ENCODE measurements at places on chromosomes 12 and 14.

- peak; percentile 90 for DNase-seq
Observed at GRCh38 chr14:96574633-96575632, 72.8 kb downstream of the PAPOLA start.

- no peak for DNase-seq
Observed at GRCh38 chr14:69882915-69883314, 3.7 kb downstream of the SMOC1 start.

DNA sequence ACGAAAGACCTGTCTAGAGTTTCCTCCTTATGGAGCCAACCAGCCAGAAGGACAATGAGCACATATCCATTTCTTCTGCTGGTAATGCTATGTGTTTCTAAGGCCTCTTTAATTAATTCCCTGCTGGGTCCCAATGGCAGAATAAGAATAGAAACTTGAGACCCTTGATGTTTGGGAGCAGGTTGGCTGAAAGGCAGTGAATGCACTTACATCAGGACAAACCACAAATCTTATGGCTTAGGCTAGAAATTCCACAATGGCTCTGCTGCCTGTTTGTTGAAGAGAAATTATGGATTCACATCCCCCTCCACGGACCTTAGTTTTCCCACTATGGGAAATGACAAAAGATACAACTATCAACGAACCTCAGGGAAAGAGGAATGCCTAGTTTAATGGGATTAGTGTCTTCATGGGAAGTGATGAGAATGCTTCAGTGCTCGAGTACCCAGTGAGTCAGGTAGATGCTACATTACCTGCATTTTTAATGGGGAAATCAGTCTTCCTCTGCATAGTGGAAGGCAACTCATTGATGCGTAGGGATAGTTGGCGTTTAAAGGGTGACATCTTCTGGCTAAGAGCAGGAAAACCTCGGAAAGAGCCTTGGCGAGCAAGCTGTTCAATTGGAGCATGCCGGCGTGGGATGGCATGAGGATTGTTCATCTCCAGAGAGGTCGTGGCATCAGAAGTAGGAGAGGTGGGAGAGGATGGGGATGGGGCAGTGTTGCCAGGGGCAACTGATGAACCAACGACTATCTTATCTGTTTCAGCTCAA, 46.5 kb downstream of the PAPLN start:
- DNase-seq = peak; percentile 53

DNA sequence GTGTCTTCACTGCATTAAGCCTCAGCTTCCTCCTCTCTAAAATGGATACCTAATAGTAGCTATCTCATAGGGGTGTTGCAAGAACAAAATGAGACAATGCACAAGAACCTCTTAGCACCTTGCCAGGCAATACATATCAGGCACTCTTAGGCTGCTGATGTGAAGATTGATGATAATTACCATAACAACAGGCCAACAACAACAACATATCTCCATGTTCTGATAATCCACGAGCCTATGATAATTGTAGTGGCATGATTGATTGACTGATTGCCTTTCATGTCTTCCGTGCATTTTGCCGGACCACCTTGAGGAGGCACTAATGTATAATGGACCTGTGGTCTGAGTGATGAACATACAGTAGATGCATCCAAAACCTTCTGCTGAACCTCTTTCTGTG, 50.7 kb upstream of the WSCD2 start:
- no peak for DNase-seq

GRCh38 chr14:100408350-100409002, 85.3 kb downstream of the SLC25A47 start:
- peak; percentile 23 for DNase-seq

DNA sequence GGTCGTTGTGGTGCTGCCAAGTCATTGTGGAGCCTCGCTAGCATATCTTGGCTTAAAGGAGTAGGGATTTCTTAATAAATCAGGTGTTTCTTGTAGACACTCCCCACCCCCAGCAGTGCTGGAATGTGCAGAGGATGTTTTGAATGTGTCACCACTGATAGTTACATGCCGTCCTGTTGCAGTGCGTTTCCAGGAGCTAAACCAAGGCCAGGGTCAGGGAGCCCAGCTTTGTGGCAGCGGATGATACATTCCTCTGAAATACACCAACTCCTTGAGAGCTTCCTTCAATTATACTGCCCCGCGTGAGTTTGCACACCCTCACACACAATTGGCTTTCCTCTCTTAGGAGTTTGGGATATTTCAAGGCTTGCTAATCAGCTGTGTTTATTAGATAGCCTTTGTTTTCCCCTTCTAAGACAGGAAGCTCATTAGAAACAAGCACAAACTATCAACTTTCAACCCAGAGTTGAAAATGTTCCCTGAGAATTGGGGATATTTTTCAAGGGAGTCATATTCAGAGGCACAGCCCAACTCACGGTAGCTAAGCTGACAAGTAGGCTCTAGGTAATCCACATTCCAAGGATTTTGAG, 154.9 kb downstream of the C12orf75 start:
- DNase-seq = peak; percentile 75

- DNase-seq = peak; percentile 79
Observed at GRCh38 chr14:68894802-68895703, 84.0 kb downstream of the ACTN1 start.

- no peak for DNase-seq
Observed at GRCh38 chr12:129001826-129002225, 148.5 kb downstream of the GLT1D1 start.

GRCh38 chr14:35403603-35404448, 723 bp downstream of the NFKBIA start:
- DNase-seq = peak; percentile 98

DNA sequence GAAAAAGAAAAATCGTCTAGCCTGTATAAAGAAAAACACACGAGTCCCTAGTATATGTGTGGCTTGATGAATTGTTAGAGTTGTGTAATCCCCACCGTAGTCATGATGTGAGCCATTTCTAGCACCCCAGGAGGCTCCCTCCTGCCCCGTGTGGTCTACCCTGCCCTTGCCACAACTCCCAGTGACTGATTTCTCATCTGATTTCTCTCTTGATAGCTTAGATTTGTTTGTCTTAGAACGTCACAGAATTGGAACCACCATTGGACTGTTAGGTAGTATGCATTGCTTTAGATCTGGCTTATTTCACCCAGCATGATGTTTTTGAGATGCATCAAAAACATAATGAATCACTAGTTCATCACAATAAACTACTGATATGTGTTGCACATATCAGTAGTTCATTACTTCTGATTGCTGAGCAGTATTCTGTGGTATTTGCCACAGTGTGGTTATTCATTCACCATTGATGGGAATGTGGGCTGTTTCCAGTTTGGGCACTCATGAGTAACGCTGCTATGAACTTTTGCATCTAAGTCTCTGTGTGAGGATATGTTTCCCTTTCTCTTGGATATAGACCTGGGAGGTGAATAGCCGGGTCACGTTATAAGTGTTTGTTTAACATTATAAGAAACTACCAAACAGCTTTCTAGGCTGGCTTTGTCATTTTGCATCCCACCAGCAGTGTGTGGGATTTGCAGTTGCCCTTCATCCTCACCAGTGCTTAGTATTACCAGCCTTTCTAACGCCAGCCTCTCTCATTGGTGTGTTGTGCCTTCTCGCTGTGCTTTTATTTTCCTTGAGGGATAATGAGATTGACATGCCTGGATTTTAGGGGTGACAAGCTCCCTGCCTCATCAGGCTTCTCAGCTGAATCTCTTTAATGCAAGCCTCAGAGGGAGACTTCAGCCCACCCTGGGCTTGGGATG, 31.9 kb upstream of the NCOR2 start:
- DNase-seq = peak; percentile 90

GRCh38 chr12:57530396-57531142, 7.9 kb downstream of the MBD6 start:
- no peak for DNase-seq

DNA sequence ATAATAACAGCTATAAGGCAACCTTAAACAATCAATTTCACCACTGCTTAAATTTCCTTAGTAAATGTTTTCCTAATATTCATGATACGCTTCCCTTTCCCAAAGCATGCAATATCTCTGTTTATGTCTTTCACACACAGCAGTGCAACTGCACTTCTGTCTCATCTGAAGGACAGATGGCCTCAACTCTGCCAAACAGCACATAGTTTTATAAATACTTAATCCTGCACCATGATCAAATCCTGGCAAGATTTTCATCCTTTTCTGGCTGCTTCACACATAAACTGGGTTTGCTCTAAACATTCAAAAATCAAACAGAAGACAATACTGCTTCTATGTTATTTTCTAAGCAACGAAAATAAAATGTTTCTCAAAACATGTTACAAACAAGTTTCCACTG, 266.3 kb downstream of the ITPR2 start:
- peak; percentile 12 for DNase-seq

DNA sequence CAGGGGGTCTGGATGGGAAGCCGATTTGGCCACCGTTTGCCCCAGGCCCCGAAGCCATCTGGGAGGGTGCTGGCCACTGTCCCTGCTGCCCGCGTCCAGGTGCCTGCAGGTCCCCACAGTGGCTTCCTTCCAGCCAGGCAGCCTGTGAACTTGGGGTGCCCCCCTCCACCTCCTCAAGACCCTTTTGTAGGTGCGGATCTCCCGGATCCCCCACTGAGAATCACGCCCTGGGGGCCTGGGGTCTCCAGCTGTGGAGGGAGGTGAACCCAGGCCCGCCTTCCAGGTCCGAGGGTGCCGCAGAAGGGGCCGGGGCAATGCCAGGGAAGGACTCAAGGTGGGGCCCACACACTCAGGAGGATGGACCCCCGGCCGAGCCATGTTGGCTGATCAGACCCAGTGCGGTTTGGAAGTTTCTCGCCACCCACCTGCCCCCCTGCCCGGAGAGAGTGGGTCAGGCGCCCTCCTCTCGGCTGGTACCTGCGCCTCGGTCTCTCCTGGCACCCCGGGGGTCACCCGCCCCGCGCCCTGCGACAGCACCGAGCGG, 1.7 kb downstream of the MMP17 start:
- DNase-seq = peak; percentile 31

DNA sequence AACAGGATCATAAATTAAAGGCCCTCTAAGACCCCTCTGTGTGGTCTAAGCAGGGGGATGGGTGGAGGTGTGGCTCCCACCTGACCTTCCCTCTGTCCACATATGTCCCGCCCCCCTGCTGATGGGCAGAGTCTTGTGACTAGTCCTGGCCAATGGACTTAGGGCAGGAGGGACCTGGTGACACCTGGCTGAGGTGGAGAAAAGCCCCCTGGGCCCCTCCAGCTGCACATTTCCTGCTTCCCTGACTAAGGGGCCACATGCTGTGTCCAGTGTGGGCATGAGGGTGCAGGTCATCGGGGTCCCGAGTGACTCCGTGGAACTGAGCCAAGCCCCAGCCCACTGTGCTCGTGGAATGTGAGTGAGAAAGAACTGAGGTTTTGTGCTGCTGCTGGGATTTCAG, 254.7 kb downstream of the ADGRD1 start:
- DNase-seq = no peak

DNA sequence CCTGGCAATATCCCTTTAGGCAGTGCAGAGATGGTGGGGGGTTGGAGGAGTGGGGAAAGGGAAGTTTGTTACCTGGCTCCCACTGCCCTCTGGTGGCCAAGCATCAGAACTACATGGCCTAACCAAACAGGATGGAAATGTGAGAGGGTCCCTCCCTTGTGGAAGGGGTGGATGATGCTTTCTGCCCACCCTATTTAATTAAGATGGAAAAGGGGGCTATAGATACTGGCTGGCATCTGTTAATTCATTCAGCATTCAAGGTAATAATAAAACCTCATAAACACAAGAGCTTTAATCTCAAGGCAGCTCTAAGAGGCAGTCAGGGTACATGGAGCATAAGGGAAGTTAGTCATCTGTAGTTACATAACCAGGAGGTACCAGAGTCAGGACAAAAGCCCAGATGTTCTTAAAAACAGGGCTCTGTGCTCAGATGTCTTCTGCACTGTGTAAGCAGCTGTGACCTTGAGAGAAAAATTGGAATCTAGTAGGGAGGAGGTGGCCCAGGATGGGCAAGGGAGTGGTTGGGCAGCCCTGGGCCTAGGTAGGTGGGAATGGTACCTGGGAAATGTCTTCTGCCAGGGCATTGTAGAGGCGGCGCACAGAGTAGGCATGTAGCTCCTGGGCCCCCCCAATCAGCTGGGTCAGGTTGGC, 4.6 kb downstream of the AP1G2 start:
- peak; percentile 48 for DNase-seq

DNA sequence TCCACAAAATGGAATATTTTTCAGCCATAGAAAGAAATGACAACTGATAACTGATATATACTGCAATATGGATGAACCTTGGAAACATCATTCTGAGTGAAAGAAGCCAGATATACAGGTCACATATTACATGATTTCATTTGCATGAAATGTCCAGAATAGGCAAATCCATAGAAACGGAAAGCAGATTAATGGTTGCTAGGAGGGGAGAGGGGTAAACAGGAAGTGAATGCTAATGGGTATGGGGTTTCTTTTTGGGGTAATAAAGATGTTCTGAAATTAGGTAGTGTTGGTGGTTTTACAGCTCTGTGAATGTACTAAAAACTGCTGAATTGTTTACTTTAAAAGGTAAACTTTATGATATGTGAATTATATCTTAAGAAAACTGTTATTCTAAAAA, 6.5 kb downstream of the RAD51AP1 start:
- no peak for DNase-seq

DNA sequence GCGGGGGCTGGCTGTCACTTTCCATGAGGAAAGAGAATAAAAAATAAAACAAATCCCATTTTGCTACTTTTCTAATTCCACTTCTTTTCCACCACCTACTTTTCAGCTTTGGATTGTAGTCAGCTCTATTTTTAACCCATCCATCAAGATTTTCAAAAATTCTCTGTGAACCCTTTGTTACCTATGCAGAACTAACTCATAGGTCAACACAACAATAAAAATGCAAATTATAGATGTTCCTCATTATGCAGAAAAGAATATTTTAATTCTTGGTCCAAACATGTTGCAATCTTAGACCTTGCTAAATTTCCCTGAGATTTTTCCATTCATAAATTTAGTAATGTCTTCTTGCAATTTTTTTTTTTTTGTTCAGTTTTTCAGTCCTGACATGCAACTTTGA, 454.5 kb downstream of the ADAMTS20 start:
- DNase-seq = no peak

GRCh38 chr12:126558810-126559209, 1493.6 kb downstream of the AACS start:
- DNase-seq = no peak

DNA sequence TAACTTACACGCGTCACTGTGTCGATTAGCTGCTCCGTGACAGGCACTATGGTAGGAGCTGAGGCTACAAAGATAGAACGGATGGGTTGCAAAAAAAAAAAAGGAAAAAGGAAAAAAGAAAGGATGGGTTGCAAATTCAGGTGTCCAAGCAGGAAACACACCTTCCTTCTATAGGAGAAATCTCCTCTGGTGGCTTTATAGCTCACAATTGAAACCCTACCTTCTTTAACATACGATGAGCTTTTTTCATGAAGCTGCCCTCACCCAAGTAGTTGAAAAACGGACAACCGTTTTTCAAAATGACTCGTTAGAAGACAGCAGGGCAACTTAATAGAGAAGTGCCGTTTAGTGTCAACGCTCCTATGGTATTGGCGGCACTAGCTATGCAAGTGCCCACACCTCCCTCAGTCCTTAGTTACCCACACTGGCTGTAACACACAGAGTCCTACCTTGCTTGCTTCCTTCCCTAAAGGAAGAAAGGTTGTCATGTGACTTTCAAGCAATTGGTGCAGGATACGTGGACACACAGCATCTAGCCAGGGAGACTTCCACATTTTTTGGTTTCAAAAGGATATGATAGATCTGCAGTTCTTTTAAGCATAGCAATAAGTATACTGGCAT, 682 bp upstream of the TRIP11 start:
- peak; percentile 60 for DNase-seq

All from GM23248 (cell line).